ENCODE measurements at places on chromosomes 4 and X. TPM values are rescaled to one million over a fixed set of nuclear protein-coding genes. Genes with fewer than 3 reads are reported as not detected.

DNA sequence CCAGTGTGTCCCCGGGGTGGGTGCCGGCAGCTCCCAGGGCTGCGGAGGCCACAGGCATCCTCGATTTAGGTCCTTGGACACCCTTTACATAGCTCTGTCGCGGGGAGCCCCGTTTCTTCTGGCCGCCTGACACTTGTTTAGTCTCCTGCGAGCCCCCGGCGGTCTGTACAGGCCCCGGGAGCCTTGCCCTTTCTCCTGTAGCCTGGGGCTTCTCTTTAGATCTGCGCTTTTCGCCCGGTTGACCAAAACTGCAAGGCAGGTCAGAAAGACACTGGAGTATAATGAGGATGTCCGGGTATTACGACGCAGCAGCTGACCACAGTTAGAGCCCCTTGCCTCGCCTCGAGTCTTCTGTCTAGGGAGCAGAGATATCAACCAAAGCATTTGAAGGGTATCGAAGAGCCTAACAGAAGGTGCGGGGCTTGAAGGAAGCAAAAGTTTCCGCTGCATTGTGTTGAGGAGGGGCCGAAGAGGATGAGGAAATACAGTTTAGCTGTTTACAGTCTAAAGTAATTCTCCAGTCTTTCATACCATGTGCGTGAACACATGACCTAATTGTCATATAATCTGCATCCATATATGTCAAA, 479 bp downstream of the BRCC3 start:
- DNase-seq: peak; percentile 5

- peak; percentile 6 for DNase-seq
These were observed 230.2 kb upstream of the AGTR2 start for GRCh38 chrX:115940348-115940747.

GRCh38 chr4:77035153-77035552, 40.6 kb downstream of the CCNI start:
- DNase-seq: no peak

SHISA3 gene
- not detected for total RNA-seq

UCP1 gene
- total RNA-seq: not detected
